Upper lobe of left lung (tissue), 6 donors: ENCODE measurements at places on chromosomes 7 and 10. TPM values are rescaled to one million over a fixed set of nuclear protein-coding genes. Genes with fewer than 3 reads are reported as not detected.
A peak's percentile ranks its signal among the peaks of the same experiment; 100 is the strongest.

DNA sequence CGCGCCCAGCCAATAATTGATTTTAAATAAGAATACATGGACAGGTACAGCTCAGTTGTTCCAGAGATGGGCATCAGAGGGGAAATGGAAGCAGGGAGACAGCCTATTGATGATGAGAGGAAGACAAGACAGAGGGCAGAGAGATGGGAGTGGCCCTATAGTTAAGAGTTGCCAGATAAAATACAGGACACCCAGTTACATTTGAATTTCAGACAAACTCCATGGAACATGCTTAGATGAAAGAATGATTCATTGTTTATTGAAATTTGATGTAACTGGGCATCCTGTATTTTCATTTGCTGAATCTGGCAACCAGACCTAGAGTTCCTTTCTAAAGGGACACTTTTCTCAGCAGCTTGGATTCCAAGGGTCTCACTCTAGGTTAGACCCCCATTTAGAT is 341.1 kb downstream of the FRMD4A start:
- H3K36me3 ChIP-seq: no peaks in the 10 kb centered on the region
- no peak overlapping the region for H3K4me3 ChIP-seq
- peaks cover 23% of the 10 kb centered on the region for H3K4me1 ChIP-seq
- no peak for DNase-seq

GRCh38 chr10:24681572-24682088 is 42.1 kb downstream of the ARHGAP21 start:
- H3K27me3 ChIP-seq: no peaks in the 10 kb centered on the region
- H3K27ac ChIP-seq: no peak overlapping the region
- no peak overlapping the region for H3K4me3 ChIP-seq
- H3K4me1 ChIP-seq: peaks cover 12% of the 10 kb centered on the region
- H3K36me3 ChIP-seq: no peaks in the 10 kb centered on the region

DNA sequence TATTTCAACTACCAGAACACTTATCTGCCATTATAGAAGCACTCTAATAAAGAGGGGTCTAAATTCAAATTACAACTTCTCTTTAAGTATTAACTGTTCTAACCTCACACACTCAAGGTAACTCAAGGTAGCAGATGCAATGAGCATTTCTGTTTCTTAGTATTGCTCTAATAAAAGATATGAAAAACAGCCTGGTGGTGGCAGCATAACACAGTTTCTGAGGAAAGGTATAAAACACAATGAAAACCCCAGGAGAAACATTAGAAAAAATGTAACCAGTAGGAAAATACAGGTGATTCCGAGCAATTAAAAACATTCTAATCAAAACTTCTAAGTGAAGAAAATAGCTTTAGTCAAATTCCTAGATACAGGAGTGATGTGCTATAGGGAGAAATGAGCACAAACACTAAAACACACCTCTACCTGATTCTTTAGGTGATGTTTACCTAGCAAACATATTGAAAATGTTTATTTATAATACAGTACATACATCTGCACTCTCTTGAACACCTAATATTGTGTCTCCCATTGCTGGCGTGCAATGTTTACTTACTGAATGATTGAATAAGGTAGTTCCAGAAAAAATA is 3.5 kb downstream of the MKRN1 start:
- H3K4me3 ChIP-seq: no peak overlapping the region
- H3K36me3 ChIP-seq: peaks cover 8% of the 10 kb centered on the region
- peak; percentile 32 for DNase-seq
- no peaks in the 10 kb centered on the region for H3K27me3 ChIP-seq
- peaks cover 16% of the 10 kb centered on the region for H3K4me1 ChIP-seq
- H3K27ac ChIP-seq: no peak overlapping the region

DNA sequence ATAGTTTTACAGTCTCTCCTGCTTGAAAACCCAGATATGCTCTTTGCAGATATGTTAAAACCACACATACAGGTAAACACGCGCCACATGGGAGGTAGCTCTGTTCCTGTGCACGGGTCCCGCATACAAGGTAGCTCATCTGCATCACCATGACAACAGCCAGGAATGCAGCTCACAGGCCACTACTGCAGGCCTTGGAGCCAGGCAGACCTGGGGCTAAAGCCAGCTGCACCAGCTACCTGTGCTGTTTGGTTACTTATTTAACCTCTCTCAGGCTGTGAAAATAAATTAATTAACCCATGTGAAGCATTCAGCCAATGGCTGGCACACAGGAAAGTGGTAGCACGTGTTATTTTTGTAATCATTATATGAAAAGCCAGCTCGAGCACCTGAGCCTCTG is 428.3 kb downstream of the TNS3 start:
- H3K4me1 ChIP-seq: peaks cover 20% of the 10 kb centered on the region
- DNase-seq: no peak
- H3K36me3 ChIP-seq: no peaks in the 10 kb centered on the region
- H3K4me3 ChIP-seq: no peak overlapping the region

DNA sequence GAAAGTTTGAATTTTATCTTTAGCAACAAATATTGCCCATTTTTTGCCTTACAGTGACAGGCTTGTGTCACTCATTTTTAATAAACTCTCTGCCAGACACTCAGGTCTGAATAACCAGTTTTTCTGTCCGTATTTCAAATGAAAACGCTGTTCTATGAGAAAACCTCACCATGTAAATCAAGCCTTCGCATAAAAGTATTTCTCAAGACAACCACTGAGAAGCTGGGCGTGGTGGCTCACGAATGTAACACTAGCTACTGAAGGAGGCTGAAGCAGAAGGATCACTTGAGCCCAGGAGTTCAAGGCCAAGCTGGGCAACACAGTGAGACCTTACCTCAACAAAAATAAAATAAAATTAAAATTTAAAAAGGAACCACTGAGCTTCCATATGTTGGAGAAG is 339.3 kb downstream of the PARD3 start:
- H3K27ac ChIP-seq: no peak overlapping the region
- no peaks in the 10 kb centered on the region for H3K4me1 ChIP-seq
- H3K36me3 ChIP-seq: no peaks in the 10 kb centered on the region

- H3K4me3 ChIP-seq: no peak overlapping the region
- DNase-seq: no peak
- no peaks in the 10 kb centered on the region for H3K36me3 ChIP-seq
- no peaks in the 10 kb centered on the region for H3K27me3 ChIP-seq
These were observed 14.6 kb downstream of the FGL2 start for GRCh38 chr7:77184990-77185389.

DNA sequence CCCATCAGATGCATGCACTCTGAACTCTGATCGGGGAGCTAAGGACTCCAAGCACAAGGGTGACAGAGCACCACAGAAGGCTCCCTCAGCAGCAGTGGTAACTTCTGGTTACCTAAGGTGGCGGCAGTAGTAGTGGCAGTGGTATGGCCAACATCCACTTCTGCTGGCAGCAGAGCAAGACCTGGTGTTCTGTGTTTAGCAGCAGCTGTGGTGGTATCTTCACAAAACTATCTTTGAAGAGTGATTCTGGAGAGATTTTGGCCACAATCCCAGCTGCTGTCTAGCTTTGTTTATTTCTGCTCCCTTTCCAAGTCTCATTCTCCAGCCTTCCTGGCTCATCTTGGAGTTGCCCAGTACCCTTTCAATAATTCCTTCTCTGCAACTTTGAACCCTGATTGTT is 102.4 kb upstream of the LRGUK start:
- no peaks in the 10 kb centered on the region for H3K36me3 ChIP-seq
- no peak for DNase-seq
- no peak overlapping the region for H3K4me3 ChIP-seq
- no peak overlapping the region for H3K27ac ChIP-seq
- no peaks in the 10 kb centered on the region for H3K27me3 ChIP-seq
- H3K4me1 ChIP-seq: no peaks in the 10 kb centered on the region

DNA sequence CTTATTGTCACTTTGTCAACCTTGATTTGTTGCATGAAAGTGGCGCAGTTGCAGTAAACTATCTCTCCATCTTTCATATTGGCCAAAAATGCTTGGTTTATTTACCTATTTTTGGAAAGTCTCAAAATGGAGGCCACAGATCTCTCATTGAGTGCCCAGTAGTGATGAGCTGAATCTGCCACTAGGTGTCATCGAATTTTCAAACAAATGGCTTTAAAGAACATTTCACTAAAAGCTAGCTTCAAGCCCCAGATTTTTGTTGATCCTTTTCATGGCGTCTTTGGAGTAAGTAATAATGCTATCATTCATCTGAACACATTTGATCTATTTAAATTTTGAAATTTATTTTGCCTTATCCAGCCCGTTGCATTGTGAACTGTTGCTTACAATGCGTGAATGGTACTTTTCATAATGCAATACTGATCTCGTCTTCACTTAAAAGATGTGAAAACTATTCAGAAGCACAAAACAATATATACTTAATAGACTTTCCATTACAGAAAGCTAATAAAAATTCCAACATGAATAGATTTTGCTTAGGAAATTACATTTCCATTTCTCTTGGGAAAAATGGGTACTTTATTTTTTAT is 236.2 kb downstream of the DNAJB9 start:
- no peak overlapping the region for H3K27ac ChIP-seq
- H3K36me3 ChIP-seq: no peaks in the 10 kb centered on the region
- H3K4me3 ChIP-seq: no peak overlapping the region

DNA sequence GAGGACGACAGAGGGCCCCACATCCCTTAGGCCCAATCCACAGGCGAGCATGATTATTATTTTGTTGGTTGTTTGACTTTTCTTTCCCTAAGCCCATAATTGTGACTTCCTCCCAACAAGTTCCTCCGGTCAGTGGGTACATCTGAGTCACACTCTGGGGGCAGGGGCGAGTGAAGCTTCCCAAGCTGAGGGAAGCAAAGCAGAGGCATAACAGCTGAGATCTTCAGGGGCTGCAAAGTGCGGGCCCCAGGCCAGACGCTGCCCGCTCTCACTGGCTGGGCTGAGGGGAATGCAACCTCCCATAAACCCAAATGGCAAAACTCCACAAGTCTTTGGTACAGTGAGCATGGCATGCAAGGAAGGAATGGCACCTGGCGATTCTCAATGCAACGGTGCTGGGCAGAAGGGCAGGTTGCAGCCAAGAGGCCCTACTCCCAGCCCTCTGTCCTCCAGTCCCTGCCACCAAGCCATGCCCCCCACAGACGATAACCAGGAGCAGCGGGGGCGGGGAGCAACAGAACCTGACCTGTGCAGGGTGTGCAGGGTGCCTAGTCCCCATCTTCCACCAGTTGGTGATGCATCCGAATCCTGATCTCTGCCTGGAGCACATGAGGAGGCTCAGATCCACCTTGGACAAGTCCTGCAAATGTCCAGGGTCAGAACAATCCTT is 25.3 kb downstream of the TNS3 start:
- no peak overlapping the region for H3K27ac ChIP-seq
- H3K27me3 ChIP-seq: no peaks in the 10 kb centered on the region
- DNase-seq: peak; percentile 52
- H3K4me3 ChIP-seq: no peak overlapping the region
- H3K4me1 ChIP-seq: peaks cover 18% of the 10 kb centered on the region

DNA sequence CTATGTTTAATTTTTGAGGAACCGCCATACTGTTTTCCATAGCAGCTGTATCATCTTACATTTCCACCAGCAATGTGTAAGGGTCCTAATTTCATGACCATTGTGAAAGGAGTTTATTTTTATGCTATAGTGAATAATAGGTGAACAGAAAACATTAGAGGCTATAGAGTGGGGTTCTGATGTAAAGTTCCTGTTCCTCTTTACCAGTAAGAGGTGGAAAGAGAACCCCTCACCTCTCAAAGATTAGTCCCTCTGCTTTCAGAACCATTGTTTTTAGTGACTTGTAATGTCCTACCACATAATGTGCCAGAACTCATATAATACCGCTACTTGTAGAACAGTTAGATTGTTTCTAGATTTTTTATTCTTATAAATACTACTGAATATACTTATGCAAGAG is 34.2 kb downstream of the SUFU start:
- no peaks in the 10 kb centered on the region for H3K36me3 ChIP-seq
- H3K27ac ChIP-seq: no peak overlapping the region
- H3K4me1 ChIP-seq: no peaks in the 10 kb centered on the region
- no peak overlapping the region for H3K4me3 ChIP-seq
- H3K27me3 ChIP-seq: no peaks in the 10 kb centered on the region

GRCh38 chr7:99860281-99861127 is 16.3 kb downstream of the OR2AE1 start:
- no peaks in the 10 kb centered on the region for H3K4me1 ChIP-seq
- H3K36me3 ChIP-seq: no peaks in the 10 kb centered on the region
- no peaks in the 10 kb centered on the region for H3K27me3 ChIP-seq
- no peak for DNase-seq
- H3K4me3 ChIP-seq: no peak overlapping the region

- DNase-seq: peak; percentile 43
- no peak within 1 kb of the TSS for H3K27ac ChIP-seq
These were observed at the start of gene SEMA4G for GRCh38 chr10:100969187-100970075. SEMA4G (plus strand) TSS chr10:100969504; CDS start chr10:100972913, 3,409 bp downstream.

GRCh38 chr10:121216721-121217181 is 365.6 kb downstream of the WDR11 start:
- DNase-seq: no peak
- no peaks in the 10 kb centered on the region for H3K4me1 ChIP-seq
- no peak overlapping the region for H3K4me3 ChIP-seq
- H3K36me3 ChIP-seq: no peaks in the 10 kb centered on the region

- H3K27ac ChIP-seq: no peak overlapping the region
- no peak overlapping the region for H3K4me3 ChIP-seq
- no peaks in the 10 kb centered on the region for H3K4me1 ChIP-seq
- DNase-seq: no peak
These were observed 79.0 kb upstream of the MACROH2A2 start for GRCh38 chr10:69973678-69974077.

GRCh38 chr10:127600479-127600878 is 51.4 kb downstream of the NPS start:
- H3K27me3 ChIP-seq: no peaks in the 10 kb centered on the region
- no peak overlapping the region for H3K27ac ChIP-seq
- H3K36me3 ChIP-seq: no peaks in the 10 kb centered on the region
- no peaks in the 10 kb centered on the region for H3K4me1 ChIP-seq

- no peak overlapping the region for H3K4me3 ChIP-seq
- DNase-seq: no peak
These were observed 273.9 kb downstream of the USP6NL start for GRCh38 chr10:11337516-11337915.

Gene CAMK2B
- total RNA-seq: 0.27 TPM

Gene IKZF1
- total RNA-seq: 33.8 TPM

Gene FKBP6
- not detected for total RNA-seq

Gene CRYGN
- total RNA-seq: 0.61 TPM

Gene TSC22D4
- 68.7 TPM for total RNA-seq

Gene PDE1C
- total RNA-seq: 23.9 TPM

Gene IFIT3
- 31.0 TPM for total RNA-seq

Gene CALCR
- total RNA-seq: 0.09 TPM

Gene HSPA12A
- 4.2 TPM for total RNA-seq

Gene ANKIB1
- 27.8 TPM for total RNA-seq

Gene GHRHR
- total RNA-seq: 1.4 TPM
